ENCODE measurements at places on chromosomes 5 and 9.

DNA sequence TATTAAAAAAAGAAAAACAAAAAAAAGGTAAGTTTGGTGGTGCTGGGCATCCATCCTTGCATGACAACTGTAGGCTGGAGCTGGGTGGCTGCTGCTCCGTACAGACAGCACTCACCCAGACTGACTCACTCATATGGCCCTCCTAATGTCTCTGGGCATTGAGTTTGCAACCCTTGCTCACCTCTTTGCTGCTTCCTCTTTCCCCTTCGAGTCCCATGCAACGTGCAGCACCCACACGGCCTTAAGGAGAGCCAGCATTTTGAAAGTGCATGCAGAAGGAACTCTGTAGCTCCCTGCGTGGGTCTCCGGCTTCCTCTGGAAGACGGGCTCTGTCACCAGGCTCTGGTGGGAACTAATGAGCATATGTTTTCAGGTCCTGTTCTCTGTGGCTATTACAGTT lies 60.5 kb upstream of the ENTREP1 start:
- no peak for DNase-seq

DNA sequence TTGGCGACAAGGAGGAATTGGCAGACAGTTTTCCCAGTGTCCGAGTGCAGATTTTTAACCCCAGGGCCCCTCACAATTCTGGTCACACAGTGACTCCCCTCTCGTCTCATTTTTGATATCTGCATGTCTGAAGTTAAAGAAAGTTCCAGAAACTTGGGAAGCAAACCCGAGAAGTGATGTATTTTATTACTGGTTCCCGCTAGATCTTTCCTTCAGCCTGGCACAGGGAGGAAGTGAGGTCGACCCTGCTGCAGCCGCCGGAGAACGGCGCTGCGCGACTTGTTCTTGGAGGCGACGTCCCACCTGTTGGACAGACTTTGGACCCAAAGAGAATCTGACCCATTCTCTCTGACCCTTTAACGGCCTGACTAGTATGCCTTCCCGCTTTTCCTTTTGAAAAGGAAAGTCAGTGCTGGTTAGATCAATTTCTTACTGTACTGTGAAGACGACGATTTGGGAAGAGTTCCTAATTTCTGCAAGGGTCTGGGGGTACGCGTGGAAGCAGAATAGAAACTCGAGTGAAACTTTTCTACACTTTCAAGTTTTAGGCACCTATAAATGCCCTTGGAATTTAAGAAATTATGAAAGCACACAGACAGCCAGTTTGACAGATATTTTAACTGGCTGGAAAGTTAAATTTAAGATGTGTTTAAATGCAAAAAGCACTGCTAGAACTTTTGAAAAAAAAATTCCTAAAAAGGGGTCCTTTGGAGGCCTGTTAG lies 744 bp downstream of the OTULIN start:
- DNase-seq, result no peak

DNA sequence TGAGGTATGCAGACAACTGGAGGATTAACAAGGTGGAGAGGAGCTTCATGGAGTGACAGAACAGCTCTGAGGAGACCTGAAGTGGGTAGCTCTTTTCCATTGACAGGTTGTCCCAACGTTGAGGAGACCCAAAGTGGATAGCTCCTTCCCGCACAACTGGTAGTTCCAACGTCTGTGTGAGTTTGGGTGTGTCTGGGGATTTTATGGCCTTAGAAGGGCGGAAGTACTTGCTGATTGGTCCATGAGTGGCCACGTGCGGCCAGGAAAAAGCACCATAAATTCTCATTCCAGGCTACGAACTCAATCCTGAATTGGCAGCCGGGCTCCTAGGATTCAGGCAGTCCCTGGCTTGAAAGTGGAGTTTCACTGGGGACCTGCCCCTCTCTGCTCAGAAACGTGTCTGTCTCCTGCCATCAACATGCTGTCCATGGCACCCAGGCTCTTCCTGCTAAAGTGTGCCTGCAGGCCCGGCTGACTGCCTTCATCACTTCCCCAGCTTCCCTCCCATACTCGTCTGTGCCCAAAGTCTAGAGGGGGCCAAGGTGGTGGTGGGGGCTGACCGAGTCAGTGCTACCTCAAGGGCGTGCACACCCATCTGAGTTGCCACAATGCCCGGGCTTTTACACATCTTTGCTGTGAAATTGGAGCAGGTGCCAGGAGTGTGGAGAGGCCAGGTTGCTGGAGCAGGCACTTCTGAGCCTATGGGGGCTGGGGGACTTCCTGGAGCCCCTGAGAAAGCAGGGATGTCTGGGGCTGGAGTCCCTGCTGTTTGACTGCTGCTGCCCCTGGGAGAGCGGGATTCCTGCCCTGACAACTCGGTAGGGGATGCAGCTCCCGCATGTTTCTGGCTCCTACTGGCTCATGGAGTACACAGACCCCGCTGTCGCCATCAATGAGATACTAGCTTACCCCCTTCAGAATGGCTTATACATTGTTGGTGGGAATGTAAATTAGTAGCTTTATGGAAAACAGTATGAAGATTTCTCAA lies 2034.6 kb upstream of the ACO1 start:
- DNase-seq, result no peak

DNA sequence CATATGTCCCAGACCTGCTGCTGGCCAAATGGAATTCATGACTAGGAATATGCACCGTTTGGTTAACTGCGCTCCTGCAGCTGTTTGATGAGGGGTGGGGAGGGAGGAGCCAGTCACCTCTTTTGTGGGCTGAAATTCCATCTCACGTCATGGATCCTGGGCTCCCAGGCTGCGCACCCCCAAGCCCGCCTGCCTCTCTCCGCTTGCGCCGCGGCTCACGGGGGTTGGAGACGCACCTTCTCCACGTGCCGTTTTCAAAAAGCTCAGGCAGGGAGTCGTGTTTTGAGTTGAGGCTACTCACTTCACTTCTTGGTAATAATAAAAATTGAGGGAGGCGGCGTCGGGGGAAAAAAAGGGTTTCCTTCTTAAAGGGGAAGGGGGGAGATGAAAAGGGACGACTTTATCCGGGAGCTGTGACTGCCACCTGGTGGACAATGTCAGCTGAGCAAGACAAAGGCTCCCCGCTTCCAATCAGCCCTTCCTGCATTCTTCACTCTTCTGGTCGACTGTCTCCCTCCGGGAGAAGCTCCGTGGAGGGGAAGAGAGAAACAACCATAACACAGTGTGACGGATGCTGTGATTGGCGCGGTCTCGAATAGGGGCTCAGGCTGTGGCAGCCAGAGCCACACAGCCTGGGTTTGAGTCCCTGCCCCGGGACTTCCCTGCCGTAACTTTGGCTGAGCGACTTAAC lies 15.9 kb upstream of the C5orf47 start:
- peak; percentile 55 for DNase-seq

GRCh38 chr9:104769655-104770054 lies 5.7 kb downstream of the NIPSNAP3B start:
- DNase-seq, result no peak

DNA sequence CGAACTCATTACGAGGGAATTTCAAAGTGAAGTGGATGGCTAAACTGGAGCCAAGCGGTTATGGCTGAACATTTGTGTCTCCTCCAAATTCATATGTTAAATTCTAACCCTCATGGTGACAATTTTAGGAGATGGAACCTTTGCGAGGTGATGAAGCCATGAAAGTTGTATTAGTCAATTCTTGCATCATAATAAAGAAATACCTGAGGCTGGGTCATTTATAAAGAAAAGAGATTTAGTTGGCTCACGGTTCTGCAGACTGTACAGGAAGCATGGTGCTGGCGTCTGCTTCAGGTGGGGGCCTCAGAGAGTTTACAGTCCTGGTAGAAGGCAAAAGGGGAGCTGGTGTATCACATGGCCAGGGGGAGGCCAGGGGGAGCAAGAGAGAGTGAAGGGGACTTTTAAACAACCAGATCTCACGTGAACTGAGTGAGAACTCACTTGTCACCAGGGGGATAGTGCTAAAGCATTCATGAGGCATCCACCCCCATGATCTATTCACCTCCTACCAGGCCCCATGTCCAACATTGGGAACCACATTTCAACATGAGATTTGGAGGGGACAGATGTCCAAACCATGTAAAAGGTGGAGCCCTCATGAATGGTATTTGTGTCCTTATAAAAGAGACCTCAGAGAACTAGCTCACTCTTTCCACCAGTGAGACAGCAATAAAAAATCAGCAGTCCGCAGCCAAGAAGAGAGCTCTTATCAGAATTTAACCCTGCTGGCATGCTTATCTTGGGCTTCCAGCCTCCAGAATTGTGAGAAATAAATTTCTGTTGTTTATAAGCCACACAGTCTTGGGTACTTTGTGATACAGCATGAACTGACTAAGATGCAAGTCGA lies 143.4 kb downstream of the MTRR start:
- no peak for DNase-seq

DNA sequence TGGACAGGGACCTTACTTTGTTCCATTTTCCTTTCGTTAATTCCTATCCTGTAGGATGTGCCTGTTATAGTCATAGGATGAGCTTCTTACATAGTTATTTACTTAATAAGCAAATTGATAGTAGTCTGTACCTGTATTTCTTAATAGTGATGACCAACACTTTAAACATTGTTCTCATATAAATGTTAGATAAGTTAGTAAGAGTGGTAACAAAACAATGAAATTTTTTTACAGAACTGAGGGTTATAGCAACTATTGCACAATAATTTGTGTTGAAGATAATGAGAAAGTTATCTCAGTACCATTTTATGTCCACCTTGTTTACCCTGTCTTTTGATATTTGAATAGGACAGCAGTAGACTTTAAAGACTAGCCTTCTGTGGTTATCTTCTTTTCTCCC lies 162.9 kb upstream of the ELL2 start:
- no peak for DNase-seq

Measured in stimulated activated CD4-positive, alpha-beta T cell treated with anti-CD3 and anti-CD28 coated beads, Interleukin-15, amount 100 ng/mL, for 1 hour (primary cell).